ENCODE measurements at places on chromosomes 2 and 18. TPM values are rescaled to one million over a fixed set of nuclear protein-coding genes. Genes with fewer than 3 reads are reported as not detected.

TUBA4A gene
- 530 TPM for total RNA-seq

HOXD1 gene
- total RNA-seq, result not detected

ZNF892 gene
- 3.5 TPM for total RNA-seq

IL36RN gene
- total RNA-seq, result not detected

FAM228A gene
- total RNA-seq, result not detected

DNA sequence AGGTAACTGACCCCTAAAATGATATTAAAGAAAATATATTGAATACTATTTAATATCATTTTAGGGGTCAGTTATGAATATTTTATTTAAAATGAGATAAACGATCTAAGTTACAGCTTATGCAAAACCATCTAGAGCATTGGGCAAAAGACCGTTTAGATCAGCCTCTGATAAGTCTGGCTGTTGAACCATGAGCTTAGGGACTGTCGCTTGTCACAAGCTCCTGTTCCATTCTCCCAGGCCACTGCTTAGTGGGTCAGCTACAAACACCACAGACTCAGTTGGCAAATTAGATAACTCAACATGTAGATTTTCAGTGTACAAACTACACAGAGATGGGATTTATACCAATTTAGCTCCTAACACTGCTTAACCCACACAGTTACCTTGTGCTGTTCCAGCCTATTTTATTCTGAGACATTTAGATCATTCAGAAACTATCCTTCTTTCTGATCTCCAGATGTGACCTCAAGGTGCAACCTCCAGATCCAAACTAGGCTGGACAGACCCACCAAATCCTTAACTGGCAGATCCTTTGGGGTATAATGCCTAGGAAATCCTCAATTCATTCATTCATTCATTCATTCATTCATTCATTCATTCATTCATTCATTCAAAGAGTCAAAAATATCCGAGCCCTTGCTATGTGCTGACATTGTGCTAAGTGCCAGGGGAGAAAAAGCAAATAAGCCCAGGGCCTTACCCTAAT lies 82.8 kb downstream of the HRH4 start:
- no peak for ATAC-seq

- ATAC-seq, result no peak
Observed at GRCh38 chr2:217573571-217573970, 429.2 kb downstream of the TNS1 start.

- no peak for ATAC-seq
Observed at GRCh38 chr2:75303227-75303626, 103.9 kb upstream of the TACR1 start.

DNA sequence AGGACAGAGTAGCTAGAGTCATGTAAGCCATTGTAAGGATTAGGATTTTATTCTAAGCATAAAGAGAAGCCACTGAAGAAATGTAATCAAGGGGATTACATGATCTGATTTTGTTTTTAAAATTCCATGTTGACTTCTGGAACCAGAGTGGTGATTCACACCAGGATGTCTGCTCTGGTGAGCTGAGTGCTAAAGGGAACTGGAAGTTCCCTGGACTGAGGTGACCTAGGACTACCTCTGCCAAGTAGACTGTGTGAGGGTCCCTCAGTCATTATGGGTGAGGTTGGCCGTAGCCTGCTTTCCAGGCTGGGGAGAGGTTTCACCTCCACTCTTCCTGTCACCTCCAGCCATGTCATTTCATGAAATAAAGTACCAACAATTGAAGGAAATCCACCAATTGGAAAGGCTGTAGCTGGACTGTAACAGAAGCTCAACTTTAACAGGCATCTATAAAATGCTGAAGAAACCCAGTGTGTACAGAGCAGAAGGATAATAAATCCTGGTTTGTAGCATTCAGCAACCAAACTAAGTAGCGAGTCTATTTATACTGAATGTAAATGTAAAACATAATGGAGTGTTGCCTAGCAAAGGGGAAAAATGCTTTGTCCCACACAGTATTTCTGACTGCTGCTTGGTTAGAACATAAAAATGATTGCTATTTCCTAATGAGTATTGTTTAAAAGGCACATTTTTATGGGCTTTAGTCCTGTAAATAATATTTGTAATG lies 507.4 kb upstream of the PKDCC start:
- ATAC-seq, result no peak

GRCh38 chr2:24743924-24744323 lies 49.3 kb downstream of the PTRHD1 start:
- no peak for ATAC-seq

- ATAC-seq, result no peak
Observed at GRCh38 chr2:187124529-187124928, 275.6 kb upstream of the ZSWIM2 start.

- ATAC-seq, result no peak
Observed at GRCh38 chr2:12844511-12844910, 127.8 kb downstream of the TRIB2 start.

DNA sequence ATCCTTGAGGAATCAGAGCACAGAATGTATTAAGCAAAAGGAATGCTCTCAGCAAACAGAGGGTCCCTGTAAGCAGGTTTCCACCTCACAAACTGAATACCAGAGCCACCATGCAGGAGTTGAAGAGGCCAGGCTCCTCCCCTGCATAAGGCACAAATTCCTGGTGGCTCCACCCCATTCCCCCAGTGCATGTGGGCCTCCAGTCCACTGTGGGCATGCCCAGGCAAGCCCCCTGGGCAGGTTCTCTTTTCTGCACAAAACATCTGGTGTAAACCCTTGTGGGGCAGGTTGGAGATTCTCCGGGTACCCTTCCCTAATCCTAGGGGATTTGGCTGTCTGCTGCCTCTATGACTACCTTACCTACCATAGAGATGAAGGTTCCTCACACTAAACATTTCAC lies 166.5 kb downstream of the PTPRM start:
- ATAC-seq, result no peak

DNA sequence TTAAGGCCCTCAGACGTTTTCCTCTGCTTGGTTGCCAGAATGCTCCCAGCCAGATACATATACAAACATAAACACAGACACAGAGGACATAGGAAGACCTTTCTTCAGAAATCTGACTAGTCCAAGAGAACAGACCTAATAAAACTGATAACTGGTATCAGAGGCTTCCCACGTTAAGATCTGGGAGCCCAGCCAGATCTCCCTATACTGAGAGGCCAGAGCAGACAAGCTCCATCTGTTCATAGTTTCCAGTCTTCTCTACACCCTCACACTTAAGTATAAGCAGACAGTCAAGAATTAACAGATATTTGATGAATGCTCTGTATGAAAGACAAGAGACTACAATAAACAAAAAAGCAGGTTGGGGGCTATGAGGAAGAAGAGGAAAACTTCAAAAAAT lies 240.5 kb upstream of the CHAC2 start:
- no peak for ATAC-seq

DNA sequence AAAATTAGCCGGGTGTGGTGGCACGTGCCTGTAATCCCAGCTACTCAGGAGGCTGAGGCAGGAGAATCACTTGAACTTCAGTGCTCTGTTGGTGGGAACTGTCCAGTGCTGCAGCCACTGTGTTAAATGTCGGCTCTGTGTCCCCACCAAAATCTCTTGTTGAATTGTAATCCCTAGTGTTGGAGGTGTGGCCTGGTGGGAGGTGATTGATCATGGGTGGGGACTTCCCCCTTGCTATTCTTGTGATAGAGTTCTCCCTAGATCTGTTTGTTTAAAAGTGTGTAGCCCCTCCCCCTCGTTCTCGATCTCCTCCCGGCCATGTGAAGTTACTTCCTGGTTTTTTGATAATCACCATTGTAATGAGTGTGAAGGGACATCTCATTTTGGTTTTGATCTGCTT lies 9.8 kb upstream of the RPL31 start:
- ATAC-seq, result peak; percentile 34

DNA sequence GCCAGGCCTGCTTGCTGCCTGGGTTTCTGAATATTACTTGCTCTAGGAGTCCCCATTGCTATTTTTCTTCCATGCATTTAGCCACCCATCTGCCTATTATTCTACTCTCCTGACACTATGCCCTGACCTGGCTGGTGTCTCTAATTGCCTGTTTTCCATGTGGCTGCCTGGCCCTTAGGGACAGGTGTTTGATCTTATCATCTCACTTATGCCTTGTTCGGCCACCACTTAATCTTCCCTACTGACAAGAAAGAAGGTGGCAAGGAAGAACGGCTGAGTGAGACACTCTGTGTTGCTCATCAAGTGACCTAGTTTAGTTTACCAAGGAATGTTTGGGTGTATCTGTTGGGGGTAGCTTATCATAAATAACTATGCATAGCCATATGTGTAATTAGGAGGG lies 50.4 kb upstream of the RAPH1 start:
- ATAC-seq, result peak; percentile 4

DNA sequence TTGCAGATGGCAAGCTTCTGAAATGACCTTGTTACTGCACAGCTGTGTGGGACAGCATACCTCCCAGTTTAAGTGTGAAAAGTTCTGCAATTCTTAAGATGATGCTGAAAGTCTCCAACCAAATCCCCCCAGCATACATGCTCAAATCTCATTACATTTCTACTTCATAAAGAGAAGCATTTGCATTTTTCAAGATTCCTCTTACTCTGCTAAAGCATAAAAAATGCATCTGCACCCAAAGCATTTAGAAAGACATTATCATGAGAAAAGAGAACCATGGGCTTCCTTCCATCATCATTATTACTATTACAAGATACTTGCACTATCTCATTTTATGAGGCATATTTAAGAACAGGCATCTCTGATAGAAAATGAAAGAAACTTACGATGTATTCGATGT lies 236.9 kb upstream of the REV1 start:
- ATAC-seq, result no peak

- ATAC-seq, result no peak
Observed at GRCh38 chr2:55408098-55408882, 11.4 kb downstream of the CCDC88A start.

- peak; percentile 46 for ATAC-seq
Observed at GRCh38 chr2:121648206-121649148, 785 bp downstream of the CLASP1 start.

- ATAC-seq, result no peak
Observed at GRCh38 chr2:46534589-46534988, 55.2 kb downstream of the TMEM247 start.

DNA sequence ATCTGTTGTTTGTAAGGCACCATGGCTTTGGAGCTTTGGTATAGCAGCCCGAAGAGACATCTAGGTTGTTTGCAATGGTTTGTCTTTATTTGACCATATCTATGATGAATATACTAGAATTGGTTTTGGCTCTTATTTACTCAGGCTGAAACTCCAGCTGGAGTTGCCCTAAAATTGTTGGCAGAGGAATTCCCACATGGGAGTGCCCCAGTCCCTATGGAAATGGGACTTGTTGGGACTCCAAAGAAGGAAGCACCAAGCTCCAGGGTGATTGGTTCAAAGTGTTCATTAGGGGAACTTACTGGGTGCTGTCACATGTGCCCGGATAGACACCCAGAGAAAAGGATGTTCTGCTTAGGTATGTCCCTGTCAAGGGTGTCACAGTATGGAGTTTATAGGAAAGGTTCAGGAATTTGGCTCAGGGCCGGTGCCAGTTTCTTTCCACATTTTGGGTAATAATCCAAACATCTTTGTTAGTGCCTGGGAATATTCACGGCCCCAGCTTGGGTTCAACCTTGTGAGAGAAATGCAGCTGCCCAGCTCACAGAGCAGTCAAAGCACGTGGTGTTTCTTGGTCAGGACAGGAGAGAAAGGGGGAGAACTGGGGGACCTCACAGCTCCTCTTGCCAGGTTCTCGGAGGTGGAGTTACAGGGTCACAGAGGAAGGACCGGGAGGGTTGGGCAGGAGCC lies 123.5 kb upstream of the ZSWIM2 start:
- no peak for ATAC-seq

- ATAC-seq, result no peak
Observed at GRCh38 chr2:58449286-58450010, 208.3 kb upstream of the FANCL start.

- peak; percentile 17 for ATAC-seq
Observed at GRCh38 chr2:27322301-27322765, 564 bp downstream of the MPV17 start.

GRCh38 chr2:162063899-162064298 lies 10.1 kb downstream of the DPP4 start:
- peak; percentile 3 for ATAC-seq

Measured in activated T-helper 17 cell treated with anti-CD3 and anti-CD28 coated beads, Interleukin-2, amount 50 U/mL, for 72 hours (primary cell).